D341Med (cell line): ENCODE measurements at places on chromosomes 11 and 22.

DNA sequence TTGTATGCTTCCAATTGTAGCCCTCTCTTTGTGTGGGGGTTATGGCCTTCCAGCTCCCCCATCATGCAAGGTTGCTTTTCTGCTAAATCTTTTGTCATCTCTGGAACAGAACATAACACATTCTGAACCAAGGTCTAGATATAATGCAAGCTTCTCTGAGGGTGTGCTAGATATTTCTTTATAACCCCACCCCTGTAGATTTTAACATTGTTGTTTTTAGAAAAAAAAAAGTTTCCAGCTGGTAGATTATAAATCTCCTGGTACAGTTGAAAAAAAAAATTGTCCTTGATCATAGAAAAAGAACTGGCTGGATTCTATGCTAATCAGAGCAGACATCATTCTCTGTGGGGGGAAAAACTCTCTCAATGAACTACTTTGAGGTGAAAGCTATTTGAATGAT, 363.3 kb downstream of the METTL15 start:
- no peak for DNase-seq

DNA sequence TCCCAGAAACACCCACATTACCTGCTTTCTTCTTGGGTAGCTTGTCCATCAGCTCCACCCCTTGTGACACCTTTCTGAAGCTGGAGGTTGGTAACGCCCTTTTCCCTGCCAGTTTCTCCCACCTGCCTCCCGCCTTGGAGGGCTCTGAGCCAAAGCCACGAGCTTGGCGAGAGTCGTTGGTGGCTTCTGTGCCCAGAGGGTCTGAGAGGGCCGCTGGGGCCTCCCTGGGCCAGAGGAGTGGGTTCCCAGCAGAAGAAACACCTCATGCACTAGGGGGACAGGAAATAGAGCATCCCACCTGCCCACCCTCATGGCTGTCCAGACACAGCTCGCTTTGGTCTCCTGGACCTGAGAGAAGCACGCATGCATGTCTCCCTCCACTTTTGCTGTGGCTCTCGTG, 37.9 kb downstream of the B3GAT1 start:
- DNase-seq: no peak

GRCh38 chr11:15649371-15650104, 534.8 kb downstream of the INSC start:
- DNase-seq: no peak

- no peak for DNase-seq
Observed at GRCh38 chr11:133991101-133991500, 34.3 kb upstream of the IGSF9B start.
